ENCODE measurements at places on chromosomes 11 and 22. TPM values are rescaled to one million over a fixed set of nuclear protein-coding genes. Genes with fewer than 3 reads are reported as not detected.

- peak; percentile 45 for DNase-seq
Observed at GRCh38 chr11:34915136-34916014, 804 bp downstream of the APIP start.

DNA sequence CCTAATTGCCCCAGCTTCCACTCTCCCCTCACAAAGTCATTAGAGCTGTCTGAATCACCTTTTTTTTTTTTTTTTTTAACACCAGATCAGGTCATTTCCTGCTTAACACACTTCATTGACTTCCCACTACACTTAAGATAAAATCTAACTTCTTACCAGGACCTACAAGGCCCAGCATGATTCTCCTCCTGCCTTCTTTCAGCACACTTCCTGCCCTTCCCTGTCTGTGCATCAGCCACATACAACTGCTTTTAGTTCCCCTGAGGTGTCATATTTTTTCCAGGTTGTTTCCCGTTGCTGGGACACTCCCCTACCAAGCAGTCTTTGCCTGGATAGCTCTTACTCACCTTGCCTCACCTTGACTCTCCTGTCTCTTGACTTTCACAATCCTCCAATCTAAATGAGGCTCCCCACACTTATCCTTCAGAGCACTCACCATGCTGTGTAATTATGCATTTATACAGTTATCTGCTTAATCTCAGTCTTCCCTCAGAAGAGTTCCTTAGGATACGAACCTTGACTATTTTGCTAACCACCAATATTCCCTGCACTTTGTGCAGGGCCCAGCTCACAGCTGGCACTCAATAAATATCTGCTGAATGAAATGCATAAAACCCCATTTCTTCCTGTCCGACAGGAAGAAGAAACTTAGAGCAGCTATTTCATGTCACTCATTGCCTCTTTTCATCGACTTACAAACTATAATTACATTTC, 96.6 kb upstream of the AKIP1 start:
- no peak for DNase-seq

DNA sequence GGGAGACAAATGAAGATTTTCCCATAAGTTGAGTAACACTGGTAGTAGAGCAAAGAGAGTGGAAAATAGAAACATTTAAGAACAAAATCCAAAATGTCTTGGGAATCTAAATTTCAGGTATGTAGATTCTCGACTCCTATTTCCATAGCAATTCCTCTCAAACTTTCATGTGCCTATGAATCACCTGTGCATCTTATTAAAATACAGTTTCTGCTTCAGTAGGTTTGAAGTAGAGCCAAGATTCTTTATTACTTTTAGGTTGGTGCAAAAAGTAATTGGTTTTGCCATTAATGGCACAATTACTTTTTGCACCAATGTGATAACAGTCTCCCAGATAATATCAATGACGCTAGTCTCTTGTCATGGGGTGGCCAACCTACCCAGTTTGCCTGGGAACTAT, 115.3 kb upstream of the SLC5A12 start:
- no peak for DNase-seq

DNA sequence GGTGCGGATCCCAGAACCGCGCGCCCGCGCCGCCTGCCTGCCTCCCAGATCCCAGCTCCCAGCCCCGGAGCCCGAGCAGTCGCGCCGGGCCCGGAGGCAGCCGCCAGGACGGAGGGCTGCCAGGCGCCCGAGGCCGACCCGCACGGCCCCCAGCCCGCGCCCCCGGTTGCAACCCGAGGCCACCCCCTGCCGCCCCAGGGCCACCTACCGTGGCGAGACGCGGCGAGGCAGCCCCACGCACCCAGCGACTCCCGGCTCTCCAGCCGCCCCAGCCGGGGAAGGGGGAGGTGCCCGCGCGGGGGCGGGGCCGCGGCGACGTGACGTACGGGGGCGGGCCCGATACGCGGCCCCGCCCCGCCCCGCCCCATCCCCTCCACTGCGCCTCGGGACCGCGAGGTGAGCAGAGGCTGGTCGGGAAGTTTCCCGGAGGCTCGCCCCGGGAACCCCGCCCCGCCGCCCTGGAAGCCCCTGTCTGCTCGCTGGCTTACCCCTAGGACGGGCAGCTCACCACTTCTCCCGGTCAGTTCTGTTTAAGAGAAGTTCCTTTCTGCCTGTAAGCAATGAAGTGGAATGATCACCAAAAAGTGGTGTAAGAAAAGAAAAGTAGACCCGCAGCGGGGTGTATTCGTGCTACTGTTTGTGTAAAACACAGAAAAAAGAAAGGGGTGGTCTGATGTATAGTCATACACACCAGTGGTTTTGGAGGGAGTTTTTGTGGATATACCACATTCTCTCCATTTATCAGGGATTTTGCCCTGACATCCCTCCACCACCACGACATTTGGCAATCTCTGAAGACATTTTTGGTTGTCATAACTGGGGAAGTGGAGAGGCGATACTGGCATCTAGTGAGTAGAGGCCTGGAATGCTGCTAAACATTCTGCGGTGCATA, at the start of gene TPST2:
TPST2 (minus strand) TSS at position 288 of the 892 bp plus-strand sequence. CDS start 48,502 bp downstream, outside the sequence.
- peak; percentile 65 for DNase-seq

DNA sequence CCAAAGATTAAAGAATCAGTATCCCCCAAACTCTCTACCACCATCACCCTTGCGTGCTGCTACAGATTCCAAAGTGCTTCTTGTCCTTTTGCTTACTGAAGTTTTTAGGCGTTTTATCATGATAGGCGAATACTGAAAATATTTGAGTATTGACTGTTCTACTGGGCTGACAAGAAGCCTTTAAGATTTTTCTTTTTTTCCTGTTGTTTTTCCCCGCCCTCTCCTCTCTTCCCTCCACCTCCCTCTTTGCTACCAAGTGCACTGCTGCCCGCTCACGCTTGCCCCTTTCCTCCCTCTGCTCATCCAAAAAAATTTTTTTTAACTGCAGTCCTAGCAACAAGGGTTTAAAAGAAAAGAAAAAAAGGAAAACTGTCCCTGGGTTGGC, 679 bp downstream of the SPCS2 start:
- peak; percentile 44 for DNase-seq

- DNase-seq: no peak
Observed at GRCh38 chr11:35313760-35314153, 105.6 kb downstream of the SLC1A2 start.

- DNase-seq: peak; percentile 80
Observed at GRCh38 chr11:59560702-59561473, 49.5 kb downstream of the OR4D9 start.

DNA sequence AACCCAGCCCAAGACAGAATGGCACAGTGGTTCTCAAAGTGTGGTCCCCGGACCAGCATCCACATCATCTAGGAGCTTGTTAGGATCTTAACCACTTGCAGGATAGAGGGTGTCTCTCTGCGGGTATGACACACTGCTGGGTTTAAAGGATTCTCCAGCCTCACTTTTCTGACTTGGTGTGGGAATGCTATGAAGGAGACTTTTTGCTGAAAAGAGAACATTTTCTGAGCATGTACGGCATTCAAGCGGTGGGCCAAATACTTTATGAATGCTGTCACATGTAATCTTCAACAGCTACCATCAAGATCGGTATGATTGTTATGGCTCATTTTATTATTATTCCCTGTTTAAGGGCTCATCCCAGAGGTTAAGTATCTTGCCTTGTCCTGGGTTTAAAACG, 1.8 kb upstream of the CD82 start:
- DNase-seq: peak; percentile 80

- DNase-seq: no peak
Observed at GRCh38 chr22:32620992-32621391, 146.4 kb downstream of the FBXO7 start.

- DNase-seq: peak; percentile 59
Observed at GRCh38 chr11:107706531-107706930, 5.3 kb downstream of the SLN start.

- DNase-seq: no peak
Observed at GRCh38 chr11:87417951-87418350, 380.2 kb downstream of the TMEM135 start.

DNA sequence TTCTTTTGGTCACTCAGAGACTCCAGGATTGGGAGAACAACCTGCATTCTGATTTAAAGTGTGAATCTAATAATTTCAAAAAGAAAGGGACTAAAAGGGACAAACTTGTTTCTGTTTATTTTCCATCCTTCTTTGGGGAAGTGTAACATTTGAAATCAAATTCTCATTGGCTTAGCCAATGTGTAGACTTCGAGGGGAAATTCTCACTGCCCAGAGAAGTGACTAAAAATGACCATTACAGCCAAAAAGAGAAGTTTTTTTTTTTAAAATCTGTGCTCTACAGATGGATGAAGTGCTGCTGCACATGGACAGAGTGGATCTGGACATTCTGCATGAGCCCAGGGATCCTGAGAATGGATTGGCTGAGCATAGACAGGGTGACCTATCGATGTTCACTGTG, 49.4 kb upstream of the ELF5 start:
- no peak for DNase-seq

GRCh38 chr11:14058061-14058460, 95.5 kb downstream of the SPON1 start:
- DNase-seq: no peak

- no peak for DNase-seq
Observed at GRCh38 chr11:75656044-75656727, 12.7 kb downstream of the MAP6 start.

- peak; percentile 87 for DNase-seq
Observed at GRCh38 chr22:30310881-30311771, 15.6 kb downstream of the TBC1D10A start.

- DNase-seq: no peak
Observed at GRCh38 chr11:113417428-113417827, 29.8 kb downstream of the ANKK1 start.

GRCh38 chr22:50185375-50186087, at the start of gene TRABD:
TSS of gene TRABD (plus strand) at chr22:50185913. CDS start at chr22:50193061, 7,148 bp downstream.
- peak; percentile 79 for DNase-seq

DNA sequence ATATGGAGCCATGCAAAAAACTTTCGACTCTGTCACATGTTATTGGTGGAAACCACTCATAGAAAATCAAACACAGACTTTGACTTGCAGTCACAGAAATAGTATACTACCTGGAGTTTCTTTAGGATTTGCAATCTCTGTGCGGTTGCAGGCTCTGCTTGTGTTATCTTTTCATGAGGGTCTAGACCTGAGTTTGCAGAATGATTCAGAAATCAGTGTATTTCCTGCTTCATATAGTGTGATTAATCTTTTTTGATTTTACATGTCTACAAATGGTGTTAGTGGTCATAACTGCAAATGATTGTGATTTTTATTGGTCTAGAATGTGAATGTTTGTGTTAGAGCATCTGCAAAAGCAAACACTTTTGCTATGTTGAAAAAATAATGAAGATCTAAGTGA, 690.2 kb downstream of the NTM start:
- DNase-seq: peak; percentile 73

- DNase-seq: no peak
Observed at GRCh38 chr22:24209016-24209415, 27.7 kb downstream of the SUSD2 start.

- peak; percentile 41 for DNase-seq
Observed at GRCh38 chr11:47469361-47470179, 20.6 kb upstream of the RAPSN start.

GRCh38 chr11:4887591-4887990, 5.9 kb downstream of the OR51T1 start:
- DNase-seq: no peak

- peak; percentile 64 for DNase-seq
Observed at GRCh38 chr11:66386171-66387069, 14.9 kb upstream of the SLC29A2 start.

- no peak for DNase-seq
Observed at GRCh38 chr11:87317441-87317840, 279.7 kb downstream of the TMEM135 start.

- DNase-seq: no peak
Observed at GRCh38 chr11:66683877-66684276, 6.2 kb upstream of the RBM4B start.

DNA sequence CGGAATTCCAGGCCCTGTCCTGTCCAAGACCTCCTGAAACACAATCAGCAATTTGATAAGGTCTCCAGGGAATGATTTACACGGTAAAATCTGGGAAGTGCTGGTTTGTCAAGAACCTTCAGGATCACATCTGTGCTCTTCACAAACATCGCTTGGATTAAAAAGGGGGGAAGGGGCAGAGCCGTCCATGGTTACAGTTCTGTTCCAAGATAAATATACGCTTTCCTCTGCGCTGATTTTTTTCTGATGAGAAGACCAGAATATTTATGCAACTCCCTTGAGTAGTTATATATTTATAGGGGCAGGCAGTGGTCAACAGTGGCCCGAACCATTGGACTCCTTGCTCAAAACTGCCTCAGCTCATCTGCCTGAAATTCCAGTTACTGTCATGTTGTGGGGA, 9.2 kb upstream of the APOL5 start:
- DNase-seq: peak; percentile 17

- DNase-seq: peak; percentile 25
Observed at GRCh38 chr11:118789501-118790356, 1.2 kb downstream of the DDX6 start.

DNA sequence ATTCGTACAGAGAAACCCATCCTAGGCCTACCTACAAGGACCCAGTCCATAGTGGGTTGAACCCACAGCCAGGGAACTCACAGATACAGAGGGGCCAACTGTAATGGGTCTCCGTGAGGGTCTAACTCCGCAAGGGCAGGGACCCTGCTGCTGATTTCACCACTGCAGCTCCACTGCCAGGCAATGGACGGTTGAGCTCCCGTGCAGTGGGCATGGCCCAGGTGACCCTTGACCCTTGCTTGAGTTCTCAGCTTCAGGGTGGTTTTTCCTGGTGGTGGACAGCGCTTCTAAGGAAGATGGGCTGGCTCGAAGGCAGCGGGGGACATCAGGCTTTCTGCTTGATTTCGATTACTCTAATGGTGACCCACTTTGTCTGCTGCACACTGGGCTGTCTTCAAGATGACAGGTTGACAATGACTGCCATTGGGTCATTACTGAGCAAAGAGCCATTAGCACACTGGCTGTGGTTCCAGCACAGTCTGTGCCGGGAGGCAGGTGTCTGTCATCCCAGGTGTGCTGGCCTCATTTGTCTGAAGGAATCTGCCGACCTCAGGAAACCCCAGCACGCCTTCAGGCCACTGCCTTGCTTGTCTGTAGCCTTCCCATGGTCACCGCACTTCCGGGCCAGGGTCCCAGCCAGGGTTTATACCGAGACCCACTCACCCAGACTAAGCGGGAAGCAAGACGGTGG, 3.7 kb upstream of the GAL start:
- DNase-seq: no peak

DNA sequence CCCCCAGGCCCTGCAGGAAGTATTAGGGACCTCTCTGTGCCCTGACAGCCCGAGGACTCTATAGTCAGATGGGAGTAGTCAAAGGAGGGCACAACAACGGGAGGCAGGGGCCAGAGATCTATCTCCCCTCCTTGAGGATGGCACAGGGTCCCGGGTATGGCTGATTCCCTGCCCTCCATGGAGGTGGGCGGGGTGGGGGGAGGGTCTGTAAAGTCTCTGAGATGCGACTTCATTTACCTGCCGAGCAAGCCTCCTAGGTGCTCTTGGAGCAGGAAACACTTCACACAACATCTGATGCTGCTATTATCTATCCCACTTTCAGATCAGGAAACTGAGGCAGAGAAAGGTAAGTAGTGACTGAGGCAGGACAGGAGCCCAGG, 769 bp upstream of the CDC42EP1 start:
- no peak for DNase-seq

Gene RIMBP3B
- 0.02 TPM for polyA plus RNA-seq

Gene KIAA1671
- polyA plus RNA-seq: 0.34 TPM

Gene KCTD14
- polyA plus RNA-seq: 2.5 TPM

Gene BIK
- not detected for polyA plus RNA-seq

Gene HIPK3
- 16.3 TPM for polyA plus RNA-seq

Gene RBFOX2
- polyA plus RNA-seq: 190 TPM

Gene IGSF9B
- not detected for polyA plus RNA-seq

Gene MPZL2
- polyA plus RNA-seq: not detected

Gene MPPED2
- 0.02 TPM for polyA plus RNA-seq

Data from fibroblast of lung (primary cell).